Mammary epithelial cell (primary cell): ENCODE measurements at places on chromosomes 6 and 20. TPM values are rescaled to one million over a fixed set of nuclear protein-coding genes. Genes with fewer than 3 reads are reported as not detected.

RIPOR3 gene
- total RNA-seq = not detected in 2 replicates

HLA-DRB1 gene
- 0.83 TPM for total RNA-seq

BPIFB1 gene
- not detected for total RNA-seq

BMP2 gene
- 11.8 and 17.7 TPM in 2 replicates for total RNA-seq

SLC17A3 gene
- not detected for total RNA-seq

DAAM2 gene
- 0.17 TPM for total RNA-seq
